GF-D8 (cell line): ENCODE measurements at places on chromosomes 6 and 20.

GRCh38 chr6:134632024-134632423 is 314.1 kb upstream of the SGK1 start:
- no peak for DNase-seq

DNA sequence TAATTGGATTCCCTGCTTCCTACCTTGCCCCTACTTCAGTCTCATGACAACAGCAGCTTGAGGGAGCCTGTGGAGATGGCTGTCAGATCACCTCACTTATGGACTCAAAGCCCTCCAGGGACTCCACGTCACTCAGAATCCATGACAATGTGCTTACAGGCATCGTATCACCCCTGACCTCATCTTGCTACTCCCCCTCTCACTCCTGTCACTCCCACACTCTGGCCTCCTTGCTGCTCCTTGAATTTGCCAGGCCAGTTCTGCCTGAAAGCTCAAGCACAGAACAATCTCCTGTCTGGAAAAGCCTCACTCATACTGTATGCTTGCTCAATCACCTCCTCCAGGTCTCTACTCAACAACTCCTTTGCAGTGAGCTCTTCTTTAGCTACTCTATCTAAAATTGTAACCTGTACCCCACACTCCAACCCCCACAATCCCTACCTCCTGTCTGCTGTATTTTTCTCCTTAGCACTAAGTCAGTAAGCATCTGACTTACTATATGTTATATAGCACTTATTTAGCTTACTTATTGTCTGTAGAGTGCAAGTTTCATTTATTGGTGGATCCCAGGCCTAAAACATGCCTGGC is 10.7 kb upstream of the GSTA4 start:
- no peak for DNase-seq

GRCh38 chr20:32963176-32963575 is 41.1 kb downstream of the SUN5 start:
- no peak for DNase-seq

DNA sequence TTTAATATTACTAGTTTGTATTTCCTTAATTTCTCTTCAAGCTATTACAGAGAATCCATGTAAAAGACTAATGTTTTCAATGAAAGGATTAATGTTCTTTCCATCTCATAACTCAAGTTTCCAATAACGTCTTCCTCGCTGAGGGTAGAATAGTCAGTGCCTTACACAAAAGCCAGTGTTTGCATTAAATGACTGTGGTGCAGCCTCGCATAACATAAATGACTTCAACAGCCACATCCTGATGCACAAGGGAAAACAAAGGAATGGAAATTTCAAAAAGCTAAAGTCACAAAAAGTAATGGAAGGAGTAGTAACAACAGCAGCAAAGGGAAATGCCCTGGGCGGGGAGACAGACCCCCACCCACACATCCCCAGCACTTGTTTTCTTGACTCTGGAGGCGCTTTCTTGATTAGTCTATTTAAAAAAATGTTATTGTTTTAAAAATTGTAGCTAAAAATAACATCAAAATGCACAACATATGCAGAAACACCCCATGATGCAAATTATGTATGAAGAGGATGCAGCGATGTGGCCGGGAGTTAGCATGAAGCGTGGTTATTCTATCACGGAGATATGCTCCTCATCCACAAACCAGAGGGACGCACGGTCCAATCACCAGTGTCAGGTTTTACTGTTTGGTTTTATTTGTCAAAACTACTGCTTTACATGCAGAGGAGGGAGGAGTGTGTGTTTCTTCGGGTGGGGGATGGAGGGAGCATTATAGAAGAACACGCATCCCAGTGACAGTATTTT is 228.6 kb downstream of the GMPR start:
- no peak for DNase-seq

- DNase-seq = no peak
These were observed 56.6 kb upstream of the BLCAP start for GRCh38 chr20:37584238-37584807.

GRCh38 chr6:68779366-68779765 is 144.3 kb downstream of the ADGRB3 start:
- DNase-seq = no peak

GRCh38 chr20:51420111-51420510 is 122.4 kb downstream of the NFATC2 start:
- no peak for DNase-seq
